ELR (cell line): ENCODE measurements at places on chromosomes 1 and 21.

DNA sequence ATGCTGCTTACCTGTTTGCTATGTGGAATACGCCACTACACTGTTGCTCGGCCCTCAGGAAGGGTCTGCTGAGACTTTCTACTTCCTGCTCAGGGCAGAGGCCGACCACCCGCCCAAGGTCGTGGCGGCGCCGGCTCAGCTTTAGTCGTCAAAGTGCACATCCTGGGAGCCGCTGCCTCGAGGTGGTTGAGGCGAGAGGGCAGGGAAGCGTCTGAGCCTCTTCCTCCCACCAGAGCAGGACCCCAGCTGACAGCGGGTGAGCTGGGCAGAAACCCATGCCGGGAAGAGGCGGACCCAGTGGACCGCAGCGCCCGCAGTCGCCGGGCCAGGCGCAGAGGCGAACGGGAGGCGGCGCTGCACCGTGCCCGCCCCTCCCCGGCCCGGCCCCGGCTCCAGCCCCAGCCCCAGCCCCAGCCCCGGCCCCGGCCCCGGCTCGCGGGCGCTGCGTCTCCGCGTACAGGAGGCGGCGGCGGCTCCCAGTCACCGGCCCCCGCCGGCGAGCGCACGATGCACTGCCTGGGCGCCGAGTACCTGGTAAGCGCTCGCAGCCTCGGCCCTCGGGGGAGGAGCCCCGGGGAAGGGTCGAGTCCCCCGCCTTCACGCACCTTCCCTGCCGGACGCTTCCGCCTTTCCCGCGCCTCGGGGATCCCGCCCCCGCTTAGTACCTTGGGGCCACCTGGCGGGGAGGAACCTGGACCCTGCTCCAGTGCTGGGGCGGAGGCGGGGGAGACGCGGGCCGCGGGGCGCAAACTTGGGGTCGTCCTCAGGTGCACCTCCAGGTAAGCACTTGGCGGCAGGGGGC is at the start of gene SLC44A3:
Gene SLC44A3 (plus strand): TSS at position 413 of the 802 bp plus-strand sequence. CDS start 95 bp downstream, at position 508.
- peak; percentile 60 for DNase-seq

- peak; percentile 38 for DNase-seq
These were observed 75.2 kb downstream of the SH3GLB1 start for GRCh38 chr1:86779308-86780191.

DNA sequence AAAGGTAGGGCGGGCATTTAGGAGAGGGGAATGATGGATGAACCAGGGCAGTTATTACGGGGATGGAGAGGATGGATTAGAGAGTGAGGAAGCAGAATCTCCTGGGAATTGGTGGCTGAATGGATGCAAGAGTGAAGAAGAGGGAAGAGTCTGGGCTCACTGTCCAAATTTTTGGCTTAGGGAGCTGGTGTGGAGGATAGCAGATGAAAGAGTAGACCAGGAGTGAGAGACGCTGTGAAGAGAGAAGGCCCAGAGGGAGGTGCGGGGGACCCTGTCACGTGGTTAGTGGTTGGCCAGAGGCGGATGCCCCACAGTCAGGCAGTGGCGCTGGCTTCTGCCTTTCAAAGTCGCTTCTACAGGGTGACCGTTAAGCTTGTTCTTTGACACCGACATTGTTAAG is 78.4 kb downstream of the PEX14 start:
- DNase-seq = no peak

GRCh38 chr1:29592731-29593130 is 356.4 kb downstream of the PTPRU start:
- DNase-seq = peak; percentile 64

DNA sequence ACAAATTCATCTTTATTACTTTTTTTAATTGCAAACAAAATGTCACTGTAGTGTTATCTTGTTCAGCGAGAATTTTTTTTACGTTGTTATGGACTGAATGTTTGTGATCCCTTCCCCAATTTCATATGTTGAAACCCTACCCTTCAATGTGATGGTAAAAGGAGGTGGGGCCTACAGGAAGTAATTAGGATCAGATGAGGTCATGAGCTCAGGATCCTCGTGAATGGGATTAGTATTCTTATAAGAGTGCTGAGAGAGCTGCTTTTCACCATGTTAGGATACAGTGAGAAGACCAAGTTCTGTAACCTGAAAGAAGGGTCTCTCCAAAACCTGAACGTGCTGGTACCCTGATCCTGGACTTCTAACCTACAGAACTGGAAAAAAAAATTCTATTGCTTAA is 646.0 kb upstream of the TMPRSS15 start:
- no peak for DNase-seq
